ENCODE measurements at places on chromosomes 3 and 15.

DNA sequence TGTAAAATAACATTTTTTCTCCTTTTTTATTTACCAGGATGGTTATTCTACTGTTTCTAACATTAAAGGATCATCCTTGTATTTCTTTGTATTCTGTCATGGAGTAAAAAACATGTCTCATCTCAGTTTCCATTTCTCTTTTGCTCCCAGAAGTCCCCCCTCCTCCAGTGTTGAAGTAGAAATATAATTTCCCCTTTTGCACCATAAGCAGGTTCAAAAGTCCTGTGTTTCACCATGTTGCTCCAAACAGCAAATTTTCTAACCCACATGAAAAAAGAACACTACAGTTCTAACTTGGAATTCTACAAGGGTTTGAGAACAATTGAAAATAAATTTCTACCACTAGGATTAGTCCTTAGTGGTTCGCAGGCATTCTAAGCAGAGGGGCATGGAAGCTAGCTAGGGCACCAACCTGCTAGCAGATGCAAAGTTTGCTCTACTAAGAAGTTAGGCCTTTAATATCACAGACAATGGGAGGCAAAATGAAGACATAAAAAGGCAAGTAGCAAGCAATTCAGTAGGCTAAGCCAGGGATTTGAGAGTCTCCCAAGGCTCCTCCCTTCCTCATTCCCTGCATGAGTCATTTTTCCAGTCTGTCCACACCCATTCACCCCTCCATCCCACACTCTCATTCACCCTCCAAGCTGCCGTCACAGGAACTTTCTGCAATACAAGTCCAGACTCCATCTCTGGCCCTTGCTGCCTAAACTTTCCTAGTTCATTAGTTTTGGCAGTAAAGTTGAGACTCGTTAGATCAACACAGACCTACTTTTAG lies 2.3 kb upstream of the MBNL1 start:
- no peak for DNase-seq

DNA sequence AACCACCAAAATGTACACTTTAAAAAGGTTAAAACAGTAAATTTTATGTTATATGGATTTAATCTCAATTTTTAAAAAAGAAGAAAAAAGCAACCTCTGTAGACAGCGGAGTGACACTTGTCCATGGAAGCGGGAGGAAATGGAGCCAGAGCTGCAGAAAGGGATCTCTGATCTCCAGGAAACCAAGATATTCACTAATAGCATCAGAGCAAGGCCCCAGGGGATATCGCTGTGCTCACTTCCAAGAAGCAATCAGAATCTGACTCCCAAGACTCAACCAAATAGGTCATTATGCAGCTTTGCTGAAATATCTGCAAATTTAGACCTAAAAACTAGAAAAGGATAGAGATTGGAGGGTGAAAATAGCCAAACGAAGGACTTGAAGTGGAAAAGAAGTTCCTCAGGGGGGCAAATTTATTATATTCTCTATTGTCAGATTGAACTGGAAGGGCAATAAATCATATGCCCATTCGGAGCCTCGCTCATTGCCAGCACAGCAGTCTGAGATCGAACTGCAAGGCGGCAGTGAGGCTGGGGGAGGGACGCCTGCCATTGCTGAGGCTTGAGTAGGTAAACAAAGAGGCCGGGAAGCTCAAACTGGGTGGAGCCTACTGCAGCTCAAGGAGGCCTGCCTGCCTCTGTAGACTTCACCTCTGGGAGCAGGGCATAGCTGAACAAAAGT lies 62.0 kb upstream of the ATP2C1 start:
- no peak for DNase-seq

- DNase-seq = no peak
These were observed 128.8 kb upstream of the BFSP2 start for GRCh38 chr3:133271042-133271441.

- no peak for DNase-seq
These were observed 63.9 kb downstream of the ETV5 start for GRCh38 chr3:186044968-186045367.

- no peak for DNase-seq
These were observed 384.4 kb upstream of the ARPP21 start for GRCh38 chr3:35254917-35255316.

DNA sequence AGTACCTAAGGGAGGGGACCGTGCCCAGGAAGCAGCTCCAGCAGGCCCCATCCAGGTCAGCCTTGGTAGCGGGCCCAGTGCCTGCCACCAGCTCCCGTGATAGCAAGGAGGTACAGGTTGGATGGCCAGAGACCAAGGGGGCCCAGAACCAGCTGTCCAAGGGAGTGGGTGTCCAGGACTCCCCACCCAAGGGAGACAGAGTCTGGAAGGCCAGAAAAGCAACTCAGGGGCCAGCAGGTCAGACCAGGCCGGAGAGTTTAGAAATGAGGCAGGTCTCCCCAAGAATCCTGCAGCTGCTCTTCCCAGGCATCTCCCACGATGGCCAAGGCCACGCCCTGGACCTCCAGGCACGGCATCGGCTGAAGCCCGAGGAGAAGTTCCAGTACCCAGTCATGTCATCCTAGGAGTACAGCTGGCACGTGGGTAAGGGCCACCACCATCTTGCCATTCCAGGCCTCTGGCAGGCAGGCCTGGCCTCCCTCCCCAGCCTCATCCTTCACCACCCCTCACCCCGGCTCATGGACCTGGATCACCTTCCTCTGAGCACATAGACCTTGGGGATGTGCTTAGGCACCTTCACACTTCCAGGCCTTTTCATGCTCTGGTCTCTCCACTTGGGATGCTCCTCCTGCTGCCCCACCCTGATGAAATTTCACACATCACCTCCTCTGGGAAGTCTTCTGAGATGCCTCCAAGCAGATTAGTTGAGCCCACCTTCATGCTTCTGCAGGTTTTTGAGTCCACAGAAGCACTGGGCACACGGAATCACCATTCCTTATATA lies 30.5 kb downstream of the DNASE1L3 start:
- DNase-seq = no peak

- no peak for DNase-seq
These were observed 106.5 kb downstream of the TPRA1 start for GRCh38 chr3:127483902-127484591.

DNA sequence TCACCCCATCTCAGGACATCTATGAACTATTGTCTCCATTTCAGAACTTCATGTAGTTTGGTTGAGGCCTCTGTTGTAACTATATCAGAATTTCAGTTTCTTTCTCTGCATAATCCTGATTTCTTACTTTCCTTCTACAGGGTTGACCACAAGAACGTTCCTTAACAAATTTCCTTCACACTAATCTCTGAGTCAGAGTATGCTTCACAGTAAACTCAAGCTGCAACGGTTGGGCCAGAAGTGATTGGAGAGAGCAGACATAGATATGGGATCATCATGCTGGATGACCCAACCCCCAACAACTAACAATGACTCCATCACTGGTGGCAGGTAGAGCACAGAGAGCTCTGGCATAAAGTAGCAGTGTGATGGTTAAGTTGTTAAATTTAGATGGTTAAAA lies 128.8 kb upstream of the OSTN start:
- no peak for DNase-seq

DNA sequence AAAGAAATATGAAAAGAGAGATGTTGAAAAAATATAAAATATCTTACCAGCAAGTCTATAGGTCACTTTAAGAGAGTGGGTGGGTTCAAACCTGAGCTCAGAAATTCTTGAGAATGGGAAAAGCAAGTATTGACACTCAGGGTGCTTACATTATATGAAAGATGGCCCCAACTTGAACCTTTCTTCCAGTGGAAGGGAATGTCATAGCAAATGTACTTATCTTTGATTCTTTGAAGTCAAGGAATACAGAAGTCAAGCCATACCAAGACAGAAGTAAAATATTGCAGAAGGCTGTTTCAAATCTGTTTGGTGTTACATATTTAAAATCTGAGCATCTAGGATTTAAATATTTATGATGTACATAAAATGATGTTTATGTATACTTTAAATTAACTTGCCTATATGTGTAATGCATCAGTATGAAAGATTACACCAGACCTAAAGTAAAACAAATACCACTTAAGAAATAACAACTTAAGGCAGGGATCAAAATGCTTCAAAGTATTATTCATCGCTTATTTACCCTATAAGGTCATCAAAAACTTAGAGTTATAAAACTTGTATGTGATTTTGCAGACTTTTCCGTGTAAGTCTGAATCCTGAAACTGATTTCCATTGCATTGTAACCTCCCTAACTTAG lies 8.7 kb downstream of the MME start:
- DNase-seq = no peak

DNA sequence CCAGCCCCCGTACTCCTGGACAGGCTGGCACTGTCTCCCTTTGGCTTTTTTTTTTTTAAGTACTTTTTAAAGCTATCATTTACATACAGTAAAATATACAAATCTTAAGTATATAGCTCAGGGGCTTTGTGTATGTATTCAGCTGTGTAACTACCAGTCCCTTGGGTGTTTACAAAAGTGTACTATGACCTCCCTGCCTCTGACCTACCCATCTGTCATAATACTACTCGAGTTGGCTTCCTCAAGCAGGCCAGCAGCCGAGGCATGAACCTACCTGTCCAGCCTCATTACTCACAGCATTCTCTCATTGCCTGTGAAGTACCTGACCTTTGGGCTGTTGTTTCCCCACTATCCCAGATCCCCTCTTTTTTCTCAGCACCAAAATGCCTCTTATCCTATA lies 33.2 kb downstream of the ABHD2 start:
- DNase-seq = no peak

GRCh38 chr3:69985266-69985665 lies 14.3 kb upstream of the SAMMSON start:
- no peak for DNase-seq

DNA sequence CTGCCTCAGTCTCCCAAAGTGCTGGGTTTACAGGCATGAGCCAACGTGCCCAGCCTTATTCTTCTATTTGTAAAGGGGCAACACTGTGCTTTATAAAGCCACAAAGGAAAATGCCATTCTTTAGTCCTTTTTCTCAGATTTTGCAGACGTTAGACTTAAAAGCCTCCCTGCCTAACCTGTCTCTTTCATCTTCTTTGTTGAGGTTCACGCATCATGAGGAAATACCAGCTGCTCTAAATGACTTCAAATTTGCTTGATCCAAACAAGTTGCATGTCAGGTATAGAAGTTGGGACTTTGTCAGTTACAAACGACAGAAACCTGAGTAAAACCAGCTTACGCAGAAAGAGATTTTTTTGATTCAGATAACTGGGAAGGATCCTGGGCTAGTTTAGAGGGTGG lies 51.1 kb upstream of the LRRFIP2 start:
- DNase-seq = no peak

DNA sequence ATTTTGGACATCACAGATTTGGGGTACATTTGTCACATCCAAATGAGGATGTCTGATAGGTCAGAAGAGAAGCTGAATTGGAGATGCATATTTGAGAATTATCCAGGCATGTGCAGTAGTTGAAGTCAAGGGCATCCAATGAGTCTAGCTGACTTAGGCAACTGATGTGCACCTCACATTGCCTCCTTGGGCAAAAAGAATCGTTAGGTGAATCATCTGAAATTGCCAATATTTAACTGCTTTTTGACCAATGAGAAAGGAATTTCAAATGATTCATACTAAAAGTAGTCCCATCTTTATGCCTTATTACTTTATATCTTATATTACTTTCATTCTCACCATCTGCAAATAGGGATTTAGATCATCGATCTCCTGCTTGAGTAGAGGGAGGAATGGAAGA lies 117.7 kb downstream of the CD47 start:
- no peak for DNase-seq

- no peak for DNase-seq
These were observed 150.1 kb downstream of the PDZRN3 start for GRCh38 chr3:73474619-73475018.

DNA sequence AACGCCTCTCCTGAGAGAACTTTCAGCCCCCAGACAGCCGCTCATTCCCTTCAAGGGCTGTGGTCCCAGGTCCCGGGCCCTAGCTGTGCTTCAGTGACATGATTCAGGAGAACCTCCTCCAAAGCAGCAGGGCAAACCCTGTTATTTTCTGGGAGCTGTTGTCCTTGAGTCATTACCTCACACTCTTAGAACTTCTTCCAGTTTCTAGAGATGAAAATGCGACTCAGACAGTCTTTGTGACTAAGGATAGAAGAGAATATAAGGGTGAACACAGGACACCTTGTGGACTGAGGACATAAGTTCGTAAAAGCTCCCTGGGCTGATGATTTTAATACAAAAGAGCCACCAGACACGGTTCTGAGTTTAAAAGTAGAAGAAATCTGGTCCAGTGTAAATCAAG lies 203.8 kb downstream of the RORA start:
- DNase-seq = no peak

DNA sequence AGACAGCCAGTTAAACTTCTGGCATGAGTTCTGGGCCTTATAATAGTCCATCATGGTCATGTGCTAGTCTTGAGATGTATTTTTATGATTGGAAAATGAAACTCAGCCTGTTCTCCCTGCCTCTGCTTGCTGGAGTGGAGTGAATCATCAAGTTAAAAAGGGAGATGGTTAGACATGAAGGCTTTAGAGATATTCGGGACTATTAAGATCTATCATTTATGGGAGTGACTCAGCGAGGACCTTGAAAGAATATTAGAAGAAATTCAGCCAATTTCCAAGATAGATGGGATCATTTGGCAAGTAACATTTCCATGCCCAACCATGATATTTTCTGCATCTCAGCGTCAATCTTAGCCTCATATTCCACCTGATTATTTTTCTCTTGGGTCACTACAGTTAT lies 79.8 kb downstream of the AGBL1 start:
- no peak for DNase-seq

DNA sequence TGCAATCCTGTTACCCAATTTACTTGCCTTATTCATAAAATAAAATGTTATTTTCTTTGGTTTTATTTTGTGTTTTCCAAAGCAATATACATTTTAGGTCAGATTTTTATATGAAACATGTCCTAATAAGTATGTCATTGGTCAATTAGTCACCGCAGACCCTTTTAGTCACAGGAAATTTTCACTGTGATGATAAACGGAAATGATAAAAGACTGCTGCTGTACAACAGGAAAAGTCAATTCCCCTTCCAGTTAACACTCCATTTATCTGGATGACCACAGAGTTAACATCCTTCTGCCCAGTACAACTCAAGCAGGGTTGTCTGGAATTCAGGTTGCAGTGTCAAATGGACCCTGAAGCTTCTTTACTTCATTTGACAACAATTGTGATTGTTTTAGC lies 175.2 kb downstream of the LSAMP start:
- DNase-seq = no peak

DNA sequence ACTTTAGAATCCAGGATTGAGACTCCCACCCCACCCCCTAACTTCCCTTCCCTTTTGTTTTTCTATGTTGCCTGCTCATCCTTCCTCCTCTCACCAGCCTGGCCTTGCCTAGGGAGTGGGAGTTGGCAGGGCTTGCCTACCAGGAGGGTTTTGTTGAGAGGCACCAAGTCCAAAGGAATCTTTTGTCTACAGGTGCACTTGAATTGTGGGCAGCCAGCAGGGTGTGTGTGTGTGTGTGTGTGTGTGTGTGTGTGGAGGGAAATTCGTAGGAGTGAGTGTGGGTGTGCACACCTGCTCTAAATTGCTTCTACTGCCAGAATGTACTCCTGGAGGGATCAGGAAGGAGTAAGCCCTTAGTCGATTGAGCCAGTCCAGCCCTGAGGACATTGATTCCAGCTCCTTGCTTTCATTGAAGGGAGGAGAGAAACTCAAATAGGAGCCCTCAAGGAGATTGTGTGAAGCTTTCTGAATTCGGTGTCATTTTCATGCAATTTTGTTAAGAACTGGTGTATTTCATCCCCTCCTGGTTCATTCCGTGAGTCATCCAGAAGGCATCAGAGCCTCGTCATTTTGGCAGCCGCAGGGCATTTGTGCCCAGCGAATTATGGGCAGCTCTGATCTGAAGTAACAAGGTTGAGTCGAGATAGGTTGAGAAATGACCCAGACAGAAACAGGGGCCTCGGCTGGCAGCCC lies 112.1 kb downstream of the SLCO3A1 start:
- DNase-seq = no peak
